ENCODE measurements at places on chromosomes 16 and 17. TPM values are rescaled to one million over a fixed set of nuclear protein-coding genes. Genes with fewer than 3 reads are reported as not detected.

Gene CHST4
- not detected for polyA plus RNA-seq

Gene FKBP10
- polyA plus RNA-seq: 104 TPM

- peak; percentile 59 for DNase-seq
These were observed 105.0 kb downstream of the ZNF778 start for GRCh38 chr16:89322321-89323119.

Gene WRAP53
- 8.0 TPM for polyA plus RNA-seq

Gene OGFOD1
- 36.5 TPM for polyA plus RNA-seq

DNA sequence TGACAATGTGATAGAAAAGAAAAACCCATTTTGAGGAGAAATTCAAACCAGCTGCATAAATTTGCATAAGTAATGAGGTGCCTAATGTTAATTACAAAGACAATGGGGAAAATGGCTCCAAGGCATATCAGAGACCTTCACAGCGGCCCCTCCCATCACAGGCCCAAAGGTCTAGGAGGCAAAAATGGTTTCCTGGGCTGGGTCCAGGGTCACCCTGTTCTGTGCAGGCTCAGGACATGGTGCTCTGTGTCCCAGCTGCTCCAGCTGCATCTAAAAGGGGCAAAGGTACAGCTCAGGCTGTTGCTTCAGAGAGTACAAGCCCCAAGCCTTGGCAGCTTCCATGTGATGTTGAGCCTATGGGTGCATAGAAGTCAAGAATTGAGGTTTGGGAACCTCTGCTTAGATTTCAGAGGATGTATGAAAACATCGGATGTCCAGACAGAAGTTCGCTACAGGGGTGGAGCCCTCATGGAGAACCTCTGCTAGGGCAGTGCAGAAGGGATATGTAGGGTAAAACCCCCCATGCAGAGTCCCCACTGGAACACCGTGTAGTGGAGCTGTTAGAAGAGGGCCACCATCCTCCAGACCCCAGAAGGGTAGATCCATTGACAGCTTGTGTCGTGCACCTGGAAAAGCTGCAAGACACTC, 40.6 kb downstream of the IKZF3 start:
- DNase-seq: no peak

DNA sequence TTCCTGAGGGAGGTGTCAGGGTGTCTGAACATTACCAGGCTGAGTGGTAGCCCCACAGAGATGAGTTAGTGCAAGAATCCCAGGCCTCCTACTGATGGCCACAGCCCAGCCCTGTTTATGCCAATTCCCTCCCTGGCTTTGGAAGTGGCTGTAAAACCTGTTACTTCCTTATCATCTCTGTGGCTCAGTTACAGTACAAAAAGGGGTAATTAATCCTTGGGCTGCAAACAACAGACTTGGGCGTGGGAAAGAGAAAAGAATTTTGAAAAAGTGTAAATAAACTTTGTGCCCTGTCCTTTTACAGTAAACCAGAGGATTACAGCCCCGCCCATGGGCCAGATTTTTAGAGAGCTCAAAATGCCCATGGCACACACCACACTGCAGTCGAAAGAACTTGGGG, 73.1 kb upstream of the AXIN2 start:
- DNase-seq: no peak

Gene HBA1
- polyA plus RNA-seq: 1,043 TPM

Measured in hindlimb muscle (tissue), 1 donor.